ENCODE measurements at places on chromosomes 6 and 20. TPM values are rescaled to one million over a fixed set of nuclear protein-coding genes. Genes with fewer than 3 reads are reported as not detected.

GRCh38 chr20:15843777-15844176, 729.5 kb downstream of the KIF16B start:
- H3K27me3 ChIP-seq, result no peaks in the 10 kb centered on the region
- H3K36me3 ChIP-seq, result no peaks in the 10 kb centered on the region
- H3K27ac ChIP-seq, result no peak overlapping the region
- DNase-seq, result no peak
- no peak overlapping the region for H3K4me3 ChIP-seq

DNA sequence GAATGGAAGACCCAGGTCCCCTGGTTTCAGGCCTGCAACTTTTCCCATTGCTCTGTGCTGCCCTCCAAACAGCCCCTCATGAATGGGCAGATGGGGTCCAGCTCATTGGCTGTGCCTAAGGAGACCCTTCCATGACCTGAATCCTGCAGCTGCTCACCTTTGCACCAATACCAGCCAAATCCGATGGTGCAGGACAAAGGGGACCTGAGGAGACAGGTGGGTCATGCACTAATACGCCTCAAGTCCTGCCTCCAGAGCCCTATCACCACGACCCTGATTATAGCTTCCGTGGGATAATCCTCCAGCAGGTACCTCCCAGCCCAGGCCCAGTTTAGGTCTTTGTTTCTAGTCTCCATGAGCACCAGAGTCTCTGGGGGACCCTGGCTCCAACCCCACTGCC, 16.8 kb downstream of the TREM1 start:
- H3K36me3 ChIP-seq, result no peaks in the 10 kb centered on the region
- H3K4me1 ChIP-seq, result no peaks in the 10 kb centered on the region
- no peaks in the 10 kb centered on the region for H3K27me3 ChIP-seq
- no peak overlapping the region for H3K4me3 ChIP-seq
- DNase-seq, result no peak

- H3K27ac ChIP-seq, result no peak overlapping the region
- H3K4me3 ChIP-seq, result no peak overlapping the region
- no peak for DNase-seq
- H3K36me3 ChIP-seq, result no peaks in the 10 kb centered on the region
- no peaks in the 10 kb centered on the region for H3K4me1 ChIP-seq
These were observed 27.3 kb downstream of the RRBP1 start for GRCh38 chr20:17654649-17655285.

DNA sequence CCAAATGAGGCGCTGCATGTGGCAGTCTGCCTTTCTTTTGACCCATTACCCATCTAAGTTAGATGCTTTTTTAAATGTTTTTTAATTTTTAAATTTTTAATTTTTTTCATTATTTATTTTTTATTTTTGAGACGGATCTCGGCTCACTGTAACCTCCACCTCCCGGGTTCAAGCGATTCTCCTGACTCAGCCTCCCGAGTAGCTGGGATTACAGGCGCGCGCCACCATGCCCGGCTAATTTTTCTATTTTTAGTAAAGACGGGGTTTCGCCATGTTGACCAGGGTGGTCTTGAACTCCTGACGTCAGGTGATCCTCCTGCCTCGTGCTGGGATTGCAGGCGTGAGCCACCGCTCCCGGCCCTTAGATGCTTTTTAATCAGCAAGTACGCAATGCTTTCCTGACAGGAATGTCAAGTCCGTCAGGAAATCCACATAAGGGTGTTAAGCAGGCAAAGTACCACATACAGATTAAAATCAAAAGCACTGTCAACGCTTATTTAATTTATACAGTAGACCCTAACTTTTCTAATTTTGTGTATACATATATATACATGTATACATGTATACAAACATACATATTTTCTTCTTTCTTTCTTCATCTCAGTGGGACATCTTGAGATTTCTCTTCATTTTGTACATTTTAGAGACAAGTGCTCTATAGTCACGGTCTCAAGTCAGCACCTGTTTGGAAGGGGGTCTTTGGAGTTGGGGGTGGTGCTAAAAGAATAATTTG, 995 bp upstream of the GSTA4 start:
- peak overlapping the region; percentile 4 for H3K4me3 ChIP-seq
- H3K27ac ChIP-seq, result no peak overlapping the region
- peaks cover 22% of the 10 kb centered on the region for H3K4me1 ChIP-seq
- peak; percentile 42 for DNase-seq
- no peaks in the 10 kb centered on the region for H3K36me3 ChIP-seq
- H3K27me3 ChIP-seq, result no peaks in the 10 kb centered on the region

Gene EPPIN
- total RNA-seq, result not detected
